ENCODE measurements at places on chromosomes 6 and 20. TPM values are rescaled to one million over a fixed set of nuclear protein-coding genes. Genes with fewer than 3 reads are reported as not detected.

The IER3 gene
- total RNA-seq = 136 TPM

The SLC26A8 gene
- total RNA-seq = 0.27 TPM

DNA sequence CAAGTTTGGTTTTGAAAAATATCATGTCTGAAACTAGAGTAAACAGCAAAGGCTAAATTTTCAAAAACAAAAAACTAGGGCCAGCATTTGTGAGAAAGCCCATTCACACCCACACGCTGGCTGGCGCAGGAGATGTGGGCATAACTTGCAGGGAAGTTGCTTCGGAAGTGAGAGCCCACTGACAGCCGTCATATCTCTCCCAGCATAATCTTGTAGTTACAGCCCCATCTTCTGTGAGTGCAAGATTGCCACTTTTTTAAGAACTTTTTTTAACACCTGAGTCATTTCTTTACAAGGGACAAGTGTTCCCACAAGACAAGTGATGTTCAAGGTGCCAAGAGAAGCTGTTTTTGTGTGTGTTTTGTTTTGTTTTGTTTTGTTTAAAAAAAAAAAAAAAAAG, 212.5 kb upstream of the CNR1 start:
- peaks cover 21% of the 10 kb centered on the region for H3K4me1 ChIP-seq
- H3K27me3 ChIP-seq = no peaks in the 10 kb centered on the region
- no peak overlapping the region for H3K4me3 ChIP-seq
- no peak overlapping the region for H3K27ac ChIP-seq

DNA sequence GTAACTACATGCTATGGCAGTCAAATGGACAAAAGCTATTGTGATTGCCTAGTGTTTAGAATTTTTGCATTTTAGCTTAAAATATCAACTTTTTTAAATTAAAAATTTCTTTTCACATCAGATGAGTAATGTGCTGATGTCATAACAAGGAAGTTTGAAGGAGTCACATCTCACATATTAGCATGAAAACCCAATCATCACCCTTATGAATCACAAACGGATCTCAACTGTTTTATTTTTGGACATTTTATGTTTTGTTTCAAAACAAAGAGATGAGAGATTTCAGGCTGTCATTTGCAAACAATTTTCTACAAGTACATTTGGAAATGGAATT, 53.6 kb upstream of the TRERF1 start:
- H3K27me3 ChIP-seq = no peaks in the 10 kb centered on the region
- H3K27ac ChIP-seq = no peak overlapping the region
- peaks cover 12% of the 10 kb centered on the region for H3K4me1 ChIP-seq
- no peak for DNase-seq

- H3K27ac ChIP-seq = no peak overlapping the region
- DNase-seq = no peak
- H3K36me3 ChIP-seq = no peaks in the 10 kb centered on the region
- peaks cover 16% of the 10 kb centered on the region for H3K27me3 ChIP-seq
- no peak overlapping the region for H3K4me3 ChIP-seq
These were observed 7.9 kb downstream of the EXOC2 start for GRCh38 chr6:684831-685636.

GRCh38 chr6:111984081-111984480, 69.8 kb upstream of the CCN6 start:
- H3K36me3 ChIP-seq = peaks cover 2% of the 10 kb centered on the region
- H3K27ac ChIP-seq = peak overlapping the region; percentile 90
- no peak overlapping the region for H3K4me3 ChIP-seq
- no peaks in the 10 kb centered on the region for H3K27me3 ChIP-seq
- DNase-seq = no peak

- no peak overlapping the region for H3K4me3 ChIP-seq
- H3K36me3 ChIP-seq = no peaks in the 10 kb centered on the region
- no peak for DNase-seq
- H3K27me3 ChIP-seq = no peaks in the 10 kb centered on the region
- no peak overlapping the region for H3K27ac ChIP-seq
- H3K4me1 ChIP-seq = no peaks in the 10 kb centered on the region
These were observed 401.7 kb downstream of the ZFAND3 start for GRCh38 chr6:38221251-38221650.

- no peaks in the 10 kb centered on the region for H3K36me3 ChIP-seq
- H3K4me1 ChIP-seq = peaks cover 36% of the 10 kb centered on the region
- H3K27me3 ChIP-seq = no peaks in the 10 kb centered on the region
- DNase-seq = no peak
- no peak overlapping the region for H3K27ac ChIP-seq
These were observed 219.8 kb upstream of the UFL1 start for GRCh38 chr6:96301781-96302180.

DNA sequence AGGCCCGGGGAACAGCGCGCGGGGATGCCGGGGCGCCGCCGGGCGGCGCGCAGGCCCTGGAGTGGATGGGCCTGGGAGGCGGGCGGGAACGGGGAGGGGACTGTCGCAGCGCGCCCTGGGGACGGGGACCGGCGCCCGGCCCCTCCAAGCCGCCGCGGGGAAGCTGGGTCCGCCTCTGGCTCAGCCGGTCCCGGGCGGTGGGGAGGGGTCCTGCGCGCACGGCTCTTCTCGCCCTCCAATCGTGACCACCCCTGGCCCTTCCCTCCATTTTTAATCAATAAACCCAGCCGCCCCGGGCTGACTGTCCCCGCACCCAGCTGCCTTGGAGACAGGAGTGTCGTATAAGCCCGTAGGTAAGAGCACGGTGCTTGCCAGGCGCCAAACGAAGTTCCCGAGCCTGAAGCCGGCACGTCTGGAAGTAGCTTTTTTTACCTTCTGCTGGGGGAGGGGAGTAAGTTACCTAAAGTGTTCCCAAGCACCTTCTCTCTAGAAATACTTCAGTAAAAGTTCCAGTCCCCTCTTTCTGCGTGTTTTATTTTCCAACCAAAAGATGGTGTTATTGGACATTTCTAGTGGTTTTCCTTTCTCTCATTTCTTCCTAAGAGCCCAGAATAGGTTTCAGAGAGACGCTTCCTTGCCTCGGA, 780 bp upstream of the TAF4 start:
- no peaks in the 10 kb centered on the region for H3K36me3 ChIP-seq
- peak overlapping the region; percentile 83 for H3K4me3 ChIP-seq
- H3K27ac ChIP-seq = peak overlapping the region; percentile 92
- peak; percentile 71 for DNase-seq
- peaks cover 34% of the 10 kb centered on the region for H3K4me1 ChIP-seq
- H3K27me3 ChIP-seq = peaks cover 2% of the 10 kb centered on the region

Data from mesothelial cell of epicardium (in vitro differentiated cells).